ENCODE measurements at places on chromosomes 11 and 22.
A peak's percentile ranks its signal among the peaks of the same experiment; 100 is the strongest.

- H3K36me3 ChIP-seq, result no peaks in the 10 kb centered on the region
- no peaks in the 10 kb centered on the region for H3K4me1 ChIP-seq
- no peak overlapping the region for H3K27ac ChIP-seq
- H3K4me3 ChIP-seq, result no peak overlapping the region
- H3K27me3 ChIP-seq, result no peaks in the 10 kb centered on the region
These were observed 318.1 kb downstream of the TENM4 start for GRCh38 chr11:79122759-79123158.

GRCh38 chr11:34236572-34236971, 121.2 kb downstream of the ABTB2 start:
- H3K27ac ChIP-seq, result no peak overlapping the region
- no peak overlapping the region for H3K4me3 ChIP-seq
- peaks cover 68% of the 10 kb centered on the region for H3K4me1 ChIP-seq

DNA sequence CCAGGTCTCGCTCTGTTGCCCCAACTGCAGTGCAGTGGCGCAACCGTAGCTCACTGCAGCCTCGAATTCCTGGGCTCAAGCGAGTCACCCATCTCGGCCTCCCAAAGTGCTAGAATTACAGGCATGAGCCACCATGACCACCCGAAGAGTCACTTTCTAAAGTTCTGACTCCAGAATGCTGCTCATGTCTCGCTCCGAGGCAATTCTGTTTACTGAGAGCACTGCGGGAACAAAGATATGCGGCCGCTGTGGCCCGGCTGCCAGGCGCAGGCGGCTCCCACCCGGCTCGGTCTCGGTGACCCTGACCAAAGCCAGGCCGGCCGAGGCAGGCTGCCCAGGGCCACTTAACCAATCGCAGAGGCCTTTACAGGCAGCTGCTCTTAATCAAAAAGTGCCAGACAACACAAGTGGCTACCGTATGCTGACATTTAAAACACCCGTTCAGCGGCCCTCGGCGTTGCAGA, 78.7 kb downstream of the PHF21B start:
- H3K27me3 ChIP-seq, result peaks cover 28% of the 10 kb centered on the region
- no peak overlapping the region for H3K4me3 ChIP-seq
- H3K4me1 ChIP-seq, result no peaks in the 10 kb centered on the region
- no peak overlapping the region for H3K27ac ChIP-seq
- no peaks in the 10 kb centered on the region for H3K36me3 ChIP-seq

DNA sequence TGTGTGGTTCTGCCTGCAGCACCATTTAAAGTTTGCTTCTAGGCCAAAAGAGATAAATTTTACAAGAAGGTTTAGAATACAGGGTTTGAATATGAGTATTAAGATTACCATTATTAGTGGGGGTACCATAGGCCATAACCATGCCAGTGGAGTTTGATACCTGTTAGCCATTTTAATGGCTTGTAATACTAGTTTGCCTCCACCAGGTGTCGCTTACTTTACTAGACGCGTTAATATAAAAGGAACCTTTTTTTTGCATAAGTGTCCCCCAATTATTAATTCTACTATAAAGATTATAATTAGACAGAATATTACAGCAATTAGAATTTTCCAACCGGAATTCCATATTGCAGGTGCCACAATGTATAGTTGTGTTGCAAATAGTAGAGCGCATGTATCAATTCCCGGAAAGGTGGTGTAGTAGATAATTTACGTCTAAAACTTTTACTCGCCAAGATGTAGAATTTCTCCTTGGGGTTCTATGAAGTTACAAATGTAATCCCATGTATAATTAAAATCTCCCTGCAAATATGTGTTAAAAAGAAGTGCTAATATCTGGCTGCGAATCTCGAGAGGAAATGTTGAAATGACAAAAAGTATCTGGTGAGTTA, 16.1 kb downstream of the MS4A6E start:
- H3K4me1 ChIP-seq, result peaks cover 34% of the 10 kb centered on the region
- no peak for ATAC-seq
- no peak overlapping the region for H3K4me3 ChIP-seq
- no peaks in the 10 kb centered on the region for H3K36me3 ChIP-seq

- no peak for ATAC-seq
- no peaks in the 10 kb centered on the region for H3K27me3 ChIP-seq
- no peak overlapping the region for H3K4me3 ChIP-seq
- H3K4me1 ChIP-seq, result peaks cover 4% of the 10 kb centered on the region
These were observed 61.9 kb upstream of the RDX start for GRCh38 chr11:110358336-110358735.

- H3K4me1 ChIP-seq, result peaks cover 27% of the 10 kb centered on the region
- ATAC-seq, result peak; percentile 90
- peaks cover 9% of the 10 kb centered on the region for H3K27me3 ChIP-seq
- H3K4me3 ChIP-seq, result no peak overlapping the region
- H3K36me3 ChIP-seq, result no peaks in the 10 kb centered on the region
These were observed 29.5 kb upstream of the WNT7B start for GRCh38 chr22:46006379-46007002.

GRCh38 chr11:118606157-118606843, 1.1 kb upstream of the PHLDB1 start:
- peaks cover 33% of the 10 kb centered on the region for H3K4me1 ChIP-seq
- ATAC-seq, result no peak
- peaks cover 17% of the 10 kb centered on the region for H3K36me3 ChIP-seq
- H3K4me3 ChIP-seq, result peak overlapping the region; percentile 77
- peak overlapping the region; percentile 48 for H3K27ac ChIP-seq

DNA sequence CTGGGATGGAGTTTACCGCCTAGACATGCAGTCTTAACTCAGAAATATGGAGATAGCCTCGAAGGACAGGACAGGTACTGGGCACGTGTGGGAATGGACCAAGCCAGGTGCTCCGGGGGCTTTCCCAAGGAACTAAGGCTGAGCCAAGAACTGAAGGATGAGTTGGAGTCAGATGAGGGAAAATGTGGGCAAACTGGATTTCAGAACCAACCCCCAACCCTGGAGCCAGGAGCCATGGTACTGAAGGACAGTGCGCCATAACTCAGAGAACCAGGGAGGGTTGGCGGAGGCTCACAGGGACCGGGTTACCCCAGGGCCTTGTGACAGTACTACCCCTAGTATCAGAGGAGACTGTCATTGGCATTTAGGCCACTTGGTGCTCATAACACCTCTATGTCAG, 2.5 kb upstream of the MIF start:
- no peak overlapping the region for H3K4me3 ChIP-seq
- H3K27me3 ChIP-seq, result no peaks in the 10 kb centered on the region
- ATAC-seq, result no peak
- peak overlapping the region; percentile 96 for H3K27ac ChIP-seq
- peaks cover 35% of the 10 kb centered on the region for H3K4me1 ChIP-seq
- H3K36me3 ChIP-seq, result peaks cover 16% of the 10 kb centered on the region

DNA sequence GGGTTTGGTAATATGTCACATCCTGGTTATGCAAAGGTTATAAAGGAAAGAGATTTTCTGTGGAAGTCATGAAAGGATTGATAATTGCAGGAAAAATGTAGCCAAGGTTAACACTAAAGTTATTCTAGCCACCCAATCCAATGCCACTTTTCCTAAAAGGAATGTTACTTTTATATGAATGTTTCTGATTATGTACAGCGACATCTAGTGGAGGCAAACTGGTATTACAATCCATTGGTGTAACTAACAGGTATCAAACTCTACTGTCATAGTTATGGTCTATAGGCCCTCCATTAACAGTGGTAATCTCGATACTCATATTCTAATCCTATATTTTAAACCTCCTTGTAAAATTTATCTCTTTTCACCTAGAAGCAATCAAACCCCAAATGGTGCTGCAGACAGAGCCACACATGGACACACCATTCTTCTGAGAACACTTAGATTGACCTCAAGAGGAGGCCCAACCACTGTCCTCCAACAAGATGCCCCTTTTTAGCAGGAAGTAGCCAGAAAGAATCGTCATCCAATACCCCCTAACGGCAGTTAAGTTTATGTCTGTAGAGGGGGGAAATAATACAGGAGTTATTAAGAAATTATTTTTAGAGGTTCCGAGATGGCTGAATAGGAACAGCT, 74.9 kb upstream of the RAG2 start:
- H3K36me3 ChIP-seq, result no peaks in the 10 kb centered on the region
- no peak for ATAC-seq
- no peak overlapping the region for H3K4me3 ChIP-seq
- H3K4me1 ChIP-seq, result no peaks in the 10 kb centered on the region
- no peak overlapping the region for H3K27ac ChIP-seq

DNA sequence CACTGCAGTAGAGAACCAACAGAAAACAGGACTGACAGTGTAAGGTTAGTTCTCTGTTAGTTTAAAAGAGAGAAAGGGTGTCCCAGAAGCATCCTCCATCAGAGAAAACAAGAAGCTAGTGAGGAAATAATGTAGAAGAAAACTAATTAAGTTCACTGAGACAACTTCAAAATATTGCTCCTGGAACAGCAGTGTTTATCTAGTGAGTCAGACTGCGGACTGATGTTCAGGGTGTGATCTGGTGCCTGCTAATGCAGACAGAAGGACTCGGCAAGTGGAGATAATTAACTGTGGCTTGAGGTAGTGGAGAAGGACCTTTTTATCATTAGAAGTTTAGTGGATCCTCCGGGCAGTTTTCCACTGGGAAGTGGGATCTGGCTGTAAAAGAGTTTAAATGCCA, 55.4 kb downstream of the CDON start:
- peaks cover 15% of the 10 kb centered on the region for H3K27me3 ChIP-seq
- no peaks in the 10 kb centered on the region for H3K4me1 ChIP-seq
- H3K4me3 ChIP-seq, result no peak overlapping the region
- H3K36me3 ChIP-seq, result no peaks in the 10 kb centered on the region
- no peak for ATAC-seq

- H3K36me3 ChIP-seq, result no peaks in the 10 kb centered on the region
- H3K27me3 ChIP-seq, result no peaks in the 10 kb centered on the region
- no peak overlapping the region for H3K4me3 ChIP-seq
- H3K4me1 ChIP-seq, result no peaks in the 10 kb centered on the region
- H3K27ac ChIP-seq, result no peak overlapping the region
- ATAC-seq, result peak; percentile 11
These were observed 786.7 kb downstream of the TBC1D22A start for GRCh38 chr22:47548953-47549740.

DNA sequence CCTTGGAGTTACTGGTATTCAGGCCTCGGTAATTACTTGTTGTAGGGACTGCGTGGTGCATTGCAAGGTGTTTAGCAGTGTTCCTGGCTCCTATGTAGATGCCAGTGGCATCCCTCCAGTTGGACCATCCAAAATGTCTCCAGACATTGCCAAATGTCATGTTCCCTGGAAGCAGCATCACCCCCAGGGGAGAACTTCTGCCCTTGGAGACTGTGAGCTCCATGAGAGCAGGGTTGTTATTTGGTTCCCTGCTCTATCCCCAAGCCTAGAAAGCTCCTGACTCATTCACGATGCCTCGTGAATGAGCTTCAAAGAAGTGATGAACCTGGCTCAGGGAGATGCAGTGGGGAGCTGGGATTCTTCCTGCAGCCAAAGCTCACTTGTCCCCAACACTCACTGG, 4.8 kb upstream of the CD248 start:
- H3K4me1 ChIP-seq, result peaks cover 32% of the 10 kb centered on the region
- H3K27ac ChIP-seq, result no peak overlapping the region
- H3K4me3 ChIP-seq, result no peak overlapping the region
- H3K27me3 ChIP-seq, result no peaks in the 10 kb centered on the region

GRCh38 chr11:71381781-71382505, 66.2 kb downstream of the DHCR7 start:
- H3K4me1 ChIP-seq, result peaks cover 56% of the 10 kb centered on the region
- H3K4me3 ChIP-seq, result peak overlapping the region; percentile 10
- peak overlapping the region; percentile 34 for H3K27ac ChIP-seq
- no peaks in the 10 kb centered on the region for H3K36me3 ChIP-seq
- H3K27me3 ChIP-seq, result peaks cover 14% of the 10 kb centered on the region

DNA sequence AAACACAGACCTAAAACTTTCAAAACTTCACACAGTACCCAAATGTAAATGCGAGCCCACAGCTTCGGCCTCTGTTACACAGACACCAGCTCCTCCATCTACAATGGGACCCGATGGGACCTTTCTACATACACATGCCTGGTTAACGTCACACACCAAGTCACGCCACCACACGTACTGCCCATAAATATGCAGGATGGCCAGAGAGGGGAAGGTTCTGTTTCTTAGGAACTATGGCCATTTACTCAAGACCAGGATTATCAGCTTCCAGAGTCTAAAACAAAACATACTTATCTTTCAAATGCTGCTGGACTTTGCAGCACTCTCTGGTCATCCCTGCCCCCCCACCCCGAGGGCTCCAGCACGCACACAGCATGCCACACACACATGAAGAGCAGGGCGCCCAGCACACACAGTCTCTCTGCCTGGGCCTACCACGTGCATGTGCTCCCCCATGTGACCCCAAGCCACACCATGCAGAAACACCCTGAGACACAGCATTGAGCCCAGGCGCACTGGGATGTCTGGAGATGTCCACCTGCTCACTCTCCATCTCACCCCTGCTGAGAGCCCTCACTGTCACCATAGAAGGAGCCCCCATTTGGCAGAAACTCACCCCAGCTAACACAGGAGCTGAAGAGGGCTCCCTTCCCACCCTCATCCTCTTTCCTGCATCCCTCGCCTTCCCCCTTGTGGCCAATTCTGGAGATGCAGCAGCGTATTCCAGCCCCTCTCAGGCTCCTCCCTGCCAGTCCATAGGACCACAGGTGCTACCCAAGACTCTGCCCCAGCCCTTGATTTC, 61.8 kb downstream of the SLC22A12 start:
- H3K27ac ChIP-seq, result peak overlapping the region; percentile 34
- H3K4me3 ChIP-seq, result no peak overlapping the region
- no peaks in the 10 kb centered on the region for H3K36me3 ChIP-seq
- peaks cover 39% of the 10 kb centered on the region for H3K4me1 ChIP-seq

DNA sequence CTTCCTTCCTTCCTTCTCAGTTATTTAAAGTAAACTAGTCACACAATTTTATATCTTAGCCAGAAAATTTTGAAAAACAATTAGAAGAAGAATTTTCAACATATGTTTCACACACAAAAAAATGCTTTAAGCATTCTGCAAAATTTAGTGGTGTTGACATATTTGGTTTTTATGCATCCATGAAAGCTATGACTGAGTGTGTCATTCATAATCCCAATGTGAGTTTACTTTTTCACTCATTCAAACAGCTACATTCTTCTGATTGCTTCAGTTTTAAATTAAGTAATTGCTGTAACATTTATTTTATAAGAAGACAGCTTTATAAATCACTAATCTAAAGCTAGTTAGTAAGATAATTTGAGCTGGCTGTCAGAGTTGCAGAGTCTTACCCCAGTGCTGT, 453.5 kb downstream of the LRRC4C start:
- ATAC-seq, result no peak
- no peaks in the 10 kb centered on the region for H3K4me1 ChIP-seq
- H3K27ac ChIP-seq, result no peak overlapping the region
- no peaks in the 10 kb centered on the region for H3K27me3 ChIP-seq
- H3K4me3 ChIP-seq, result no peak overlapping the region
- H3K36me3 ChIP-seq, result no peaks in the 10 kb centered on the region

GRCh38 chr11:102061276-102061675, 14.0 kb downstream of the CFAP300 start:
- H3K27ac ChIP-seq, result no peak overlapping the region
- no peaks in the 10 kb centered on the region for H3K36me3 ChIP-seq
- no peaks in the 10 kb centered on the region for H3K4me1 ChIP-seq
- no peak for ATAC-seq
- peaks cover 33% of the 10 kb centered on the region for H3K27me3 ChIP-seq

DNA sequence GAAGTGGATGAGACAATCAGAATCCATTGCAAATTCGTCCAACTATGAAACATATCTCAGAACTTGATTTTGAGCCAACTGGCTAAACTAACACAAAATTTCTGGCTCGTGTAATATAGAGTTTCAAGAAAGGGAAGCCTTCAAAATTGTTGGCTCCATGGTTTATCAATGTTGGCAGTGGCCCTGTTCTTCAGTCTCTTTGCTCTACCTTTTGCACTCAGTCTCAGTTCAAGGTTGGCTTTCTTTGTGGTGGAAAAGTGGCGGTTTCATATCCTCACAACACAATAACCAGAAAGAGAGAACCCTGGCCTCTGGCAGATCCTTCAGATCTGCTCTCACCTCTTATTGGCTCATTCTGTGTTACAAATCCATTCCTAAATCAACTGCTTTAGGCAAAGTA, 473.8 kb upstream of the API5 start:
- H3K27me3 ChIP-seq, result no peaks in the 10 kb centered on the region
- H3K4me3 ChIP-seq, result no peak overlapping the region

All from stimulated activated memory B cell treated with anti-CD40 and anti-IgM and Interleukin-4, amounts not matched to agents 10 μg/mL and 1 μg/mL and 100 μg/mL, for 72 hours (primary cell).